ENCODE measurements at places on chromosomes 16 and 17. TPM values are rescaled to one million over a fixed set of nuclear protein-coding genes. Genes with fewer than 3 reads are reported as not detected.

DNA sequence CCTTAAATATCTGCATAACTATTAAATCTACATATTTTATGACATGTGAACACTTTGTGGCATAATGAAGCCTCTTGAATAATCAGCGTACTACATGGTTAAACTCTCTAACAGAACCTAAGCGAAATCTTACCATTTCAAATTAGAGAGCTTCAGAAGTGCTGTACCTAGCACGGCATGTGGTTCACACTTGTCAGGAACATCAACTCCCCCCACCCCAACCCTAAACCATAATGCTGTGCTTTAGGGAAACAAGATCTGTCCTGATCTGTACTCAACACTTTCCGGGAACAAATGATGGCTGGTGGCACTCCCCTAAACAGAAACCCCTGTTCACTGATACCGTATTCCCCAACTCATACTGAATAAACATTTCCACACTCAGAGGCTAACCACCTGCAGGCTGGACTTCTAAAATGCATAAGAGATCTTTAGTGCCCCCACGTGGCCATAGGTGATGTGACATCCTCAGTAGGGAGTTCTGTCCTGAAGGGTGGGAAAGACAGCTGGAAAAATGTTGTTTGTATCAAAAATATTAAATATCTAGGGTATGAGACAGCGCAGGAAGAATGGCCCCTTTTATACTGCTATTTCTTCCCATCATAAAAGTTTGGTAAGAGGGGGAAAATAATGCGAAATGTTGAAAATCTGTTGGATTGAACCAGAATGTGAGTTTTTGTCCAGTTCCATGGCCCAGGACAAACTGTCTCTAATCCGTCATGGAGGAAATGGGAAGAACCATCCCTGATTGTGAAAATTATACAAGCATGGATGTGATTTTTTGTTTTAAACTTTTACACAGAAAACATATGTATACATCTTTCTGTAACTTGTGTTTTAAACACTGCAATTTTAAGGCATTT lies 88.6 kb downstream of the USP31 start:
- no peak overlapping the region for H3K27ac ChIP-seq
- no peak overlapping the region for H3K4me3 ChIP-seq
- H3K4me1 ChIP-seq, result peaks cover 12% of the 10 kb centered on the region
- DNase-seq, result no peak

Gene SAP30BP
- total RNA-seq, result 235 TPM

Gene P2RX5
- total RNA-seq, result 21.8 TPM

Gene LITAFD
- not detected for total RNA-seq

- no peak overlapping the region for H3K27ac ChIP-seq
- no peak overlapping the region for H3K4me3 ChIP-seq
- peaks cover 2% of the 10 kb centered on the region for H3K4me1 ChIP-seq
- peaks cover 47% of the 10 kb centered on the region for H3K27me3 ChIP-seq
- DNase-seq, result no peak
Observed at GRCh38 chr16:85166699-85167588, 54.7 kb upstream of the CIBAR2 start.

- no peak overlapping the region for H3K27ac ChIP-seq
- H3K4me1 ChIP-seq, result peaks cover under 1% of the 10 kb centered on the region
- no peak for DNase-seq
- H3K4me3 ChIP-seq, result no peak overlapping the region
- peaks cover 59% of the 10 kb centered on the region for H3K27me3 ChIP-seq
Observed at GRCh38 chr17:32931686-32932085, 3.7 kb downstream of the TMEM98 start.

GRCh38 chr17:7853691-7854038 lies 1.2 kb upstream of the TMEM88 start:
- peak overlapping the region; percentile 81 for H3K27ac ChIP-seq
- peak overlapping the region; percentile 39 for H3K4me3 ChIP-seq
- DNase-seq, result no peak
- no peaks in the 10 kb centered on the region for H3K27me3 ChIP-seq

Gene KLHDC4
- 67.7 TPM for total RNA-seq

DNA sequence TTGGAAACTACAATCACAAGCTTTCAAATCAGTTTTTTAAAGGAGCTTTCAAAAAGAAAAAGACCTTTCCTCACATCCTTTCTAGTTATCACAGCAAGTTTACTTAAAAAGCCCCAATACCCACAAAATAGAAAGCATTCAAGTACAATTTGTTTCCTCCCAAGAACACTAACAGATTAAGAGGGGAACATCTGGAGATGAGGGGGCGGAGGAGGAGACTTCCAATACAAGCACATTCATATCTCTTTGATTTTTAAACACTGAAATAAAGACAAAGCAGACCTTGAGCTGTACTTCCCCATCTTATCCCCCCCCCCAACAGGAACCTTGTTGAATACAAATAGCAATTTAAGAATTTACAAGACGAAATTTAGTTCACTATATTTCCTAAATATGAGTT lies 2.0 kb downstream of the YWHAE start:
- peaks cover 28% of the 10 kb centered on the region for H3K4me1 ChIP-seq
- peak overlapping the region; percentile 100 for H3K4me3 ChIP-seq
- no peaks in the 10 kb centered on the region for H3K27me3 ChIP-seq
- peaks cover 9% of the 10 kb centered on the region for H3K36me3 ChIP-seq

DNA sequence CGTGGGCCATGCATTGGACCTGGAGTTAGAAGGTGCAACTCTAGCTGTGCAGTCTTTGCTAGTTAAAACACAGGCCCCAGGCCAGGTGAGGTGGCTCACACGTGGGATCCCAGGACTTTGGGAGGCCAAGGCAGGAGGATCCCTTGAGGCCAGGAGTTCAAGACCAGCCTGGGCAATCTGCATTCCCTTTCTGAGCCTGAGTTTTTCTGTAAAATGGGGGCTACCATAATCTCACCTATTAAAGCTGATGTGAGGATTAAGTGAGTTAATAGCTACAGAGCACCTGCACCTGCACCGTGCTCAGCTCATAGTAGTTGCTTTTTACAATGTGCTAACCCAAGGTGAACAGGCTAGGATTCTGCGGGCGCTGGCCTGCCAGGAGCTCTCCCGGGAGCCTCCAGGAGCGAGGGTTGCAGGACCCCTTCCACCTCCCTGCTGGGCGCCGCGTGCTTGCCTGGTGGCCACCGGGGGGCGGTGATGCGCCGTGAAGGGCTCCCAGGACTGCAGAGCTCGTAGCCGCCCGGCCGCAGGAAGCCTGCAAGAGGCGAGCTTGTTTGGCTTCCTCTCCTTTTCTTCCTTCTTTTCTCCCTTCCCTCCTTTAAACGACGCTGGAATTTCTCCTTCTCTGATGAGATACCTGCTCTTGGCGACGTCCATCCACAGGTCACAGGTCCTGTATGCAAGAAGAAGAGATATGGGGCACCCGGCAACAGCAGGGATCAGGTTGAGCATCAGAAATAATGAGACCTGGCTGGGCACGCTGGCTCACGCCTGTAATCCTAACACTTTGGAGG lies 51.3 kb downstream of the ZFP90 start:
- DNase-seq, result peak; percentile 23
- no peaks in the 10 kb centered on the region for H3K27me3 ChIP-seq
- no peak overlapping the region for H3K27ac ChIP-seq
- peaks cover 2% of the 10 kb centered on the region for H3K4me1 ChIP-seq
- H3K4me3 ChIP-seq, result no peak overlapping the region

Gene GNGT2
- 3.0 TPM for total RNA-seq

Gene CD300LB
- 1.4 TPM for total RNA-seq

GRCh38 chr16:68235108-68235886 lies 630 bp downstream of the ESRP2 start:
- no peaks in the 10 kb centered on the region for H3K27me3 ChIP-seq
- H3K36me3 ChIP-seq, result no peaks in the 10 kb centered on the region
- DNase-seq, result no peak
- H3K4me1 ChIP-seq, result peaks cover 28% of the 10 kb centered on the region
- peak overlapping the region; percentile 65 for H3K27ac ChIP-seq
- peak overlapping the region; percentile 52 for H3K4me3 ChIP-seq

DNA sequence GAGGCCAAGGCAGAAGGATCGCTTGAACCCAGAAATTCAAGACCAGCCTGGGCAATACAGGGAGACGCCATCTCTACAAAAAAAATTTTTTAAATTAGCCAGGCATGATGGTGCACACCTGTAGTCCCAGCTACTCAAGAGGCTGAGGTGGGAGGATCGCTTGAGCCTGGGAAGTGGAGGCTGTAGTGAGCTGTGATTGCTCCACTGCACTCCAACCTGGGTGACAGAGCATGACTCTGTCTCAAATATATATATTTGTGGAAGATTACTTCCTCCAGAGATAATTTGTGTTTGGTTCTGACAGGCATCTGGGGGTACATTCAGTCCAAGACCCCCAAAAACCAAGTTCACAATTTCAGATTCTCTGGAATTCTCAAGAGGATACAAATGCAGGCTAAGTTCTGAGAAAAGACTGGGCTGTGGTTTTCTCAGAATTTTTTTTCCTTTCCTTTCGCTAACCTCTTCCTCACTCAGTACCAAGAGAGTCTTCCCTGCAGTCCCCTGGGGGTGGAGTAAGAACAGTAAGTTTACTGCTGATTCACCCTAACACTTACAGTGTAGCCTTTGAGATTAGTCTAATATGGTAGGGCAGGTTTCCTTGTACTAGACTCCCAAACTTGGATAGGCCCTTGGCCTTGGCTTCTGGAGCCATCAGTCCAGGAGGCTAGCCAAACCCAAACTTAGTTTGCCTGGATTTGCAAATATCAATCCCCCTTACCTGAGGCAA lies 15.1 kb downstream of the GSDMB start:
- no peak overlapping the region for H3K27ac ChIP-seq
- no peak for DNase-seq
- peaks cover 15% of the 10 kb centered on the region for H3K4me1 ChIP-seq
- H3K4me3 ChIP-seq, result peak overlapping the region; percentile 41
- H3K27me3 ChIP-seq, result no peaks in the 10 kb centered on the region

Gene APOBR
- total RNA-seq, result 12.6 TPM

DNA sequence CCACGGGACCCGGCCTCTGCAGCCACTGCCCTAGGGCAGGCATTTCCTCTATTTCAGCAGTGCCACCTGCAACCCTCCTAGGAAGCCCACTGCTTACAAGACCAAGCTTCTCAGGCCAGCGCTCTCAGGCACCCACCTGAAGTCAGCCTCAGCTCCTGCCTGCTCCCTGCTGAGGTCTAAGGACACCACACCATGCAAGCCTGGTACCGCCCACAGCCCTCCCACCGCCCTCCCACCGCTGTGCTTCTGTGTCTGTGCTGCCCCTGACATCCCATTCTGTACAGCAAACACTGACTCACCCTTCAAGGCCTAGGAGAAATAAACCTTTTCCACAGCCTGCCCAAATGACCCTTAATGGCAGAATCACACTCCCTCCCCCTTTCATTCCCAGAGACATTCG lies 6.3 kb downstream of the CLUH start:
- no peaks in the 10 kb centered on the region for H3K36me3 ChIP-seq
- H3K27ac ChIP-seq, result no peak overlapping the region
- H3K4me3 ChIP-seq, result peak overlapping the region; percentile 19

GRCh38 chr17:20206591-20206990 lies 197.4 kb downstream of the SPECC1 start:
- H3K4me1 ChIP-seq, result peaks cover 8% of the 10 kb centered on the region
- H3K27ac ChIP-seq, result peak overlapping the region; percentile 32
- no peaks in the 10 kb centered on the region for H3K36me3 ChIP-seq
- H3K27me3 ChIP-seq, result no peaks in the 10 kb centered on the region

GRCh38 chr16:20833086-20833485 lies 26.8 kb downstream of the REXO5 start:
- H3K36me3 ChIP-seq, result no peaks in the 10 kb centered on the region
- H3K27me3 ChIP-seq, result no peaks in the 10 kb centered on the region
- H3K4me3 ChIP-seq, result no peak overlapping the region
- H3K4me1 ChIP-seq, result no peaks in the 10 kb centered on the region
- no peak for DNase-seq

- DNase-seq, result no peak
- H3K4me3 ChIP-seq, result no peak overlapping the region
- peaks cover 3% of the 10 kb centered on the region for H3K36me3 ChIP-seq
Observed at GRCh38 chr17:49333804-49334203, 28.2 kb downstream of the ZNF652 start.

DNA sequence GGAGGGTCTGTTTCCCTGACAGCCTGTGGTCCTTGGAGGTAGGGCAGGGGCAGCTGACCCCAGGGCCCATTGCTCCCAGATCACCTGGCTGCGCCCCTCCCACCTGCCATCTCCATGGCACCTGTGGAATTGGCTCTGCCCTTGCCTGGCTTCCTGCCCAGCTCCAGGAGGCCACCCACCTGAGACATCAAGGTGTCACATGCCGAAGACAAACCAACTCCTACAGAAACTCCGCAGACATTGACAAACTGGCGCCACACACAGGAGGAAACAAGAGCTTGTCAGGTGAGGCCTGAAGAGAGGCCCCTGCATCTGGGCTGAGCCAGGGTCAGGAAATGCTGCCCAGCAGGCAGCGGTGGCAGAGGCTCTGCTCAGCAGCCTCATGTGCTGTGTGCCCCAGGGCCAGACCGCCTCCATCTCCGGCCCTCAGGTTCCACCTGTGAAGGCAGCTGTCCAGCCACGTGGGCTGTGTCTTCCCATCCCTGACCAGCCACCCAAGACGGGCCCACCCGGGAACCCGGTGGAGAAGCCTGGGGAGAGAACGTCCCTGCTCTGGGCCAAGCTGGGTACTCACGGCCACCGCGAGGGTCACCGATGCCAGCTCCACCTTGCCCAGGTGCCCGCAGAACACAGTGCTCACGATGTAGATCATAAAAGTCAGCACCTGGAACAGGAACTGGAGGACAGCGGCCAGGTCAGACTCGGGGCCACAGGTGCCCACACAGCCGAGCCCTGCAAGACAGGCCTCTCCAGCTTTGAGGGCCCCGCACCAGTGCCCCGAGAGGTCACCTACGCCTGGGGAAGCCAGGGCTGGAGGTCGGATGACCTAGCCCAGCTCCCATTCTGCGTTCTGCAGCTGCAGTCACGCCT lies 1.6 kb downstream of the SLC47A2 start:
- DNase-seq, result no peak
- no peaks in the 10 kb centered on the region for H3K27me3 ChIP-seq
- H3K27ac ChIP-seq, result no peak overlapping the region
- H3K4me3 ChIP-seq, result no peak overlapping the region

- peaks cover 7% of the 10 kb centered on the region for H3K36me3 ChIP-seq
- DNase-seq, result no peak
- peak overlapping the region; percentile 99 for H3K27ac ChIP-seq
- no peaks in the 10 kb centered on the region for H3K27me3 ChIP-seq
Observed at GRCh38 chr16:31700200-31700529, 172.5 kb downstream of the AHSP start.

GRCh38 chr16:72836985-72837384 lies 210.9 kb downstream of the ZFHX3 start:
- H3K27ac ChIP-seq, result no peak overlapping the region
- H3K4me1 ChIP-seq, result peaks cover 4% of the 10 kb centered on the region
- H3K36me3 ChIP-seq, result peaks cover 2% of the 10 kb centered on the region
- no peak overlapping the region for H3K4me3 ChIP-seq
- no peak for DNase-seq

DNA sequence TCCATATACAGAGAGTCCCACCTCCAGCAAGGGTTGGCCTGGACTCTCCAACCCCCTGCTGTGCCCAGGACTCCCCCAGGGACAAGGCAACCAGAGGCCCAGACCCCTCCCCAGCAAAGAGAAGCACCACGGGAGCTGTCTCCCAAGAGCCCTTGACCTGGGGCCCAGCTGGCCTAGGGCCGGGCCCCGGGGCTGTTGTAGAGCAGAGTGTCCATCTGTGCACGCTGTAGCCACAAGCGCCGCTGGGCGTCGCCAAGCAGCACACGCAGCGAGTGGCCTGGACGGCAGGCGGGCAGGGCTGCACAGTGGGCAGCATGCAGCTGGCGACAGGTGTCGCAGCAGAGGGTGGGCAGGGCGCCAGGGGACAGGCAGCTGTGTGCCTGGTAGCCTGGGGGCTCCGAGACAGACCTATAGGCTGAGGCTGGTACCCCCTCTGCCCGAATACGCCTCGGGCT lies 4.3 kb downstream of the SPATA2L start:
- H3K4me3 ChIP-seq, result no peak overlapping the region
- H3K27ac ChIP-seq, result no peak overlapping the region
- no peak for DNase-seq
- peaks cover 10% of the 10 kb centered on the region for H3K4me1 ChIP-seq

Gene HOXB1
- not detected for total RNA-seq
